ENCODE measurements at places on chromosomes 7 and 10.

GRCh38 chr10:131757285-131758058 lies 143.3 kb upstream of the PPP2R2D start:
- no peak for DNase-seq

GRCh38 chr7:44634187-44634838 lies 27.9 kb downstream of the OGDH start:
- DNase-seq = no peak

- no peak for DNase-seq
Observed at GRCh38 chr10:58513188-58514110, 777 bp downstream of the BICC1 start.

GRCh38 chr10:121127151-121127906 lies 276.2 kb downstream of the WDR11 start:
- DNase-seq = no peak

- DNase-seq = no peak
Observed at GRCh38 chr7:147432079-147432478, 1158.5 kb upstream of the C7orf33 start.

DNA sequence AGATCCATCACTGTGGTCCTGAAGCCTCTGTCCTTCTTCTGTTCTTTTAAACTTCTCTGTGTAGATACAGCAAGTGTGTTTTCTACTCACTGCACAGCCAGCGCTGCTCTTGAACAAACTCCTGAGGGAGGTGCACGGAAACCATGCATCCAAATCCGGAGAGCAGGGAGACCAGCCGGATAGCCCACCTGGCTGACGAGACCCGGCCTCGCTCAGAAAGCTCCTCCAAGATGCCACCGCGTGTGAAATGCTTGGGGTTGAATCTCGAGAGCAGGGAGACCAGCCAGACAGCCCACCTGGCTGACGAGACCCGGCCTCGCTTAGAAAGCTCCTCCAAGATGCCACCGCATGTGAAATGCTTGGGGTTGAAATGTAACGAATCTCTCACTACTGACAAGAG lies 602.0 kb downstream of the PTPRN2 start:
- no peak for DNase-seq

DNA sequence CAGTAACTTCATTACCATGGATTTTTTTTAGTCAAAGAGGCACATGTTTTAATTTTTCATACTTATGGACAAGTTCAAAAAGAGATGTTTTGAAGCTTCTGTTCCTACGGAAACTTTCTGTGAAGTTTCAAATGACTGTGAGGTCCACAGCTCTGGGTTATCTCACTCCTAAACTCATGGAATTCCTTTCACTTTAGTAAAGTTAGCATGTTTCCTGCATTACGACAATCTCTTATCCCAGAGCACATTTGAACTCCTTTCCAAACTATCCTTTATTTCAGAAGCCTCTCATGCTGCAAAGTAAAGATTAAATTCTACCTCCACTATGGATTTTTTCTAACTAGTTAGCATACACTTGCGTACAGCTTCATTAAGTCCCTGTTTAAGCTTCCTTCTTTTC lies 15.3 kb upstream of the ADD3 start:
- DNase-seq = no peak

DNA sequence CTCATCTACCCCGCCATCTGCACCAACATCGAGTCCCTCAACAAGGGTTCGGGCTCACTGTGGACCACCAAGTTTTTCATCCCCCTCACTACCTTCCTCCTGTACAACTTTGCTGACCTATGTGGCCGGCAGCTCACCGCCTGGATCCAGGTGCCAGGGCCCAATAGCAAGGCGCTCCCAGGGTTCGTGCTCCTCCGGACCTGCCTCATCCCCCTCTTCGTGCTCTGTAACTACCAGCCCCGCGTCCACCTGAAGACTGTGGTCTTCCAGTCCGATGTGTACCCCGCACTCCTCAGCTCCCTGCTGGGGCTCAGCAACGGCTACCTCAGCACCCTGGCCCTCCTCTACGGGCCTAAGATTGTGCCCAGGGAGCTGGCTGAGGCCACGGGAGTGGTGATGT lies 34.6 kb upstream of the CDH23 start:
- no peak for DNase-seq

- no peak for DNase-seq
Observed at GRCh38 chr10:18214691-18215563, 74.7 kb downstream of the CACNB2 start.

- DNase-seq = no peak
Observed at GRCh38 chr10:104080762-104081161, 4.9 kb downstream of the COL17A1 start.

DNA sequence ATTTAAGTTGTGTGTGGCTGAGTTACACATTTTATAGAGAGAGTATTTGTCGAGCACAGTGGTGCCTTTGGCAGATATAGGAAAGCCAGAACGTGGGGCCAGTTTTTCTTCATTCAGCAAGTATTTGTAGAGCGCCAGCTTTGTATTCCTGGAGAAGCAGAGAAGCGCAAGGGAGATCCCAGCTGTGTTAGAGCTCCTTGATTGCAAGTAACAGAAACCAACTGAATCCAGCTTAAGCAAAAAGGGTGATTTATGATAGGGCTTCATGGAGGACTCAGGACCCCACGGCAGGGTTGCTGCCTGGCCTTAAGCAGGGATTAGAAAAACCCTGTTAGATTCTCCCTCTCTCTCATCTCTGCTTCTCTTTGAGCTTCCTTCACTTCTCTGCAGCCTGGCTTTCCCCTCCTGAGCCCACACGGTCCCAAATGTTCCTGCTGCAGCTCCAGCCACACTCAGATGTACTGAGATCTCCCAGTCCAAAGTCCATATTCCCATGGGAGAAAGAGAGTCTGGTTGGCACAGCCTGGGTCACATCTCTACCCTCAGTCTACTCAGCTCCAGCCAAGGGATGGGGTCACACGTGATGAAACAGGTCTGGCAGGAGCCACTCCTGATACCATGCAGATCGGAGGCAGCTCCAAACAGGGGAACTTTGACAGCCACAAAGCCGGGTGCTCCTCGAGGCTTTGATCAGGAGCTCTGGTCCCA lies 16.7 kb downstream of the UBTD1 start:
- no peak for DNase-seq

DNA sequence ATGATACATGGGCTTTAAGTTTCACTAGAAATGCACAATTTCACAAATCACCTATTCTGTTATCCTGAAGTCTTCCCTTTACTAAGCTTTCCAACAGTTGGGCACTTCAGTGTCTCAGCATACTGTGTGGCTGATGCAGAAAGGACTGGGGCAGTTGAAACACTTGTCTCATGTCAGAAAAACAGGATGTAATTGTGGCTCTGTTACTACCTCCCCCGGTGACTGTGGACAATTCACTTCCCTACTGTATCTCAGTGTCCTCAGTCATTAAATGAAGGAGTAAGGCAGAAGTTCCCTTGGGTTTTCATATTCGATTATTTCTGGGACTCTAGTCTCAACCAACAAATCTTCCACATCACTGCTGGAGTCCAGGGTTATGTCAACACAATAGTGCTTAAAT lies 17.9 kb downstream of the ANKRD22 start:
- DNase-seq = no peak

- DNase-seq = no peak
Observed at GRCh38 chr10:5658871-5659618, 7.3 kb downstream of the ASB13 start.

DNA sequence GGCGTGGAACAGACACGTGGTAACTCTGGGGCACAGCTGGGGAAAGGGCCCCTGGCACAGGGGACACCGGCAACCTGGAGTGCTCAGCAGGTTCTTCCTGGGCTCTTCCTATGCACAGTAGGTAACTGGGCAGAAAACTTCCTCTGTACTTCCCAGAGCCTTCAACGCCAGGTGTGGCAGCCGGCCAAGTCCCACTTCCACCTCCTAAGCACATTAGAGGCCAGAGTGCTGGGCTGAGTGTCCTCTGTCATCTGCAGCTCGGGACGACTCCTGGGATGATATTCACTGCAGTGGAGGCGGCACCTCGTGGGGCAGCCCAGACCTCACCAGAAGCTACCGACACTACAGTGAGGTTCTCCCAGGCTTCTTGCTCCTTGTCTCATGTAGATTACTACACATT lies 114.5 kb downstream of the LARP4B start:
- DNase-seq = no peak

DNA sequence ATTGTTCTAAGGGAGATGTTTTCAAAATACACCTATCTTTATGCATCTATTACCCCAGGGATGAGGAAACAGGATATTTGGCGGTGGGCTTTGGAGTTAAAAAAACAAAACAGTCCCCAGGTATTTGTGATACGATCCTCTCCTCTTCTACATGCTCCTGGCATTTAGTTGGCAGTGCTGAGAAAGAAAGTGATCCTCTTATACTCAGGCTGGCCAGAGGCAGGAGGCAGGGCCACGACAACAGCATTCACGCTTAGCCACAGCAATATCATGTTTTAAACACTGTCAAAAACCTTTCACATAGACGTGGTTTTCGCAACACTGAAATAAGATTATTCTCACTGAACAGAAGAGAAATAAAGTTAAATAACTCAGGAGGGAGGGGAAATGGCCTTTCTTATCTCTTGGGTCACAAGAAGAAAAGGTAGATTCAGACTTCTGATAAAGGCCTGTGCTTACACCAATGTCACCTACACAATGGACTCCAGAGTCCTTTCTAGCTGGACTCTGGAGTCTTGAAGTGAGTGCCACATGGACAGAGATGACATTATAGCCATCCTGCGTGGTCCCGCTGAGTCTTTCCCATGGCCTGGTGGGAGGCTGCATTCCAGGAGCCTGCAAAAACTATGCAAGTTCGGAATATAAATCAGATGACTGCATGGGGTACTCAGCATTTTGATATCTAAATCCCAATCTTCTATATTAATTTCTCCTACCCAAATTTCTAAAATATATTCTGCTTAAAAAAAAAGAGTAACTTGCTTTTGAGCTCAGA lies 88.7 kb downstream of the PIP4K2A start:
- DNase-seq = no peak

GRCh38 chr7:118305671-118306070 lies 81.2 kb downstream of the ANKRD7 start:
- no peak for DNase-seq

DNA sequence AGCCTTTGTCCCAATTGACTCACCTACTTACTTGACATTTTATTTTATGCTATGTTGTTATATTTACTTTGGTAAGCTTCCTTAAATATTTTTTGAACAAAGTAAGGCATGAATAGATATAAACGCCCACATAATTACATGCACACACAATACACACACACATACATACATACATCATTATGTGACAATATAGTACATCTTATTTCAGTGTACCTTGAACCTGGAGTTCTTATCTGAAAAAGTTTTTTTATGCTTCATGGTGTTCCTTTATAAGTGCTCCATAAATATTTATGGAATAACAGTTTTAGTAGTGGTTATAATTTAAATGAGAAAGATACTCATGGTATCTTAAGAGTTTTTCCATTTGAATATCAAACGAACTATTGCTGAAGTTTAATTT lies 102.8 kb upstream of the MTPN start:
- no peak for DNase-seq

- DNase-seq = no peak
Observed at GRCh38 chr10:22320591-22321155, at the start of gene BMI1. TSS of gene BMI1 (plus strand) at chr10:22321099. CDS start at chr10:22326450, 5,351 bp downstream.

GRCh38 chr7:11742496-11742895 lies 89.5 kb downstream of the THSD7A start:
- no peak for DNase-seq

DNA sequence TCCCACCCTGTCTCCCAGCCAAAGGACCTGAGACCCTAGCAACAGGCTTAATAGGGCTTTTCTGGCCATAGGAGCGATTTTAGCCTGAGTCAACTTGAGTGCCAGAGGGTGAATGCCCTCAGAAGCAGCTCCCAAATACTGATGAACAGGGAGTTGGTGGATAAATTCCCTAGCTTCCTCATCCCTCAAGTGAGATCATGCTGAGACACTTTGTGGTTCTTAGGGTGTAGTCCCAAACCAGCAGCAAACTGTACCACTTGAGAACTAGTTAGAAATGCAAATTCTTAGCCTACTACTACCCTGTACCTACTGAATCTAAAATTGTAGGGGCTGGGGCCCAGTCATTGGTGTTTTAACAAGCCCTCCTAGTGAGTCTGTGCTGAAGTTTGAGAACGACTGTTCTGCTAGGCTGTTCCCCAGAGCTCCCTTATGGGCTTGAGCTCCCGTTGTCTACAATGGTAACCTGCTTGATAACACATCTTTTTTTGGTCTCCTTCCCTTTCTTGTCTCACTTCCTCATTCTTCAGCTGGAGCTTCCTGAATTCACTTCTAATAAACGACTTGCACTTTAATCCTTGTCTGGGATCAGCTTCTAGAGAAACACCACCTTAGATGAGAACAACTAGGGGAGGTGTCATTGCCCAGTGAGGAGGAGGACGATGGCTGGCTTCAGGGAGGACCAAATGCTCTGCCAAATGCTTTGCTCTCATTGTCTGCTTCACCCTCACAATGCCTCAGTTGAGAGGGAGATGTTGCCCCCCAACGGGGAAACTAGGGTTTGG lies 18.2 kb upstream of the CDH23 start:
- no peak for DNase-seq

DNA sequence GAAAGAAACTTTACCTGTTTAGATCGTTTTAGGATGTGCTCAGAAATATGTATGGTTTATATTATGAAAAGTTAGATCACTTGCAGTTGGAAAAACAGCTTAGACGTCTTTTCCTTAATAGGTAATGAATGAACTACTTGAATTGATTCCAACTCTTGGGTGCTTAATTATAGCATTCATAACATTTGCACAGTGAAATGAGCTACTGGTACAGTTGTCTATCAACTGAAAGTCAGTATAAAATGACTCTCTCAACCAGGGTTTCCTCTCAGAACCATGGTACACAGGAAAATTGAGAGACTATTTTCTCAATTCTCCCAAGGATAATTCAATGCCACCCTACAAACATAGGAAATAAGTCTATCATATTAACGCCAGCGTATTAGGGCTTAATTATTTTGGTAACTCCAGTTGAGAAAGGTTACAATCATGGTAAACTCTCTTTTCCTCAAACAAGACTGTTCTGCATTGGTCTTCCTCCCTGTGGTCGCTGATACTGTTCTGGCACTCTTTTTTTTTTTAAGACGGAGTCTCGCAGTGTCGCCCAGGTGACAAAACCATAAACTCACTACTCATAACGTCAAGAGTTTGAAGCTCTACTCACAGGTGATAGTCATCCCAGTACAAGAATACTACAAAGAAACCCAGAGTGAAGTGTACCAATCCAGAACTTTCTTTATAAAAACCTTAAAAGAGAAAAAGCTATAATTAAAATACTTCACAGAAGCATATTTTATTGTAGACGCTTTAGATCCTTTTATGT lies 2.0 kb downstream of the ANLN start:
- DNase-seq = no peak

DNA sequence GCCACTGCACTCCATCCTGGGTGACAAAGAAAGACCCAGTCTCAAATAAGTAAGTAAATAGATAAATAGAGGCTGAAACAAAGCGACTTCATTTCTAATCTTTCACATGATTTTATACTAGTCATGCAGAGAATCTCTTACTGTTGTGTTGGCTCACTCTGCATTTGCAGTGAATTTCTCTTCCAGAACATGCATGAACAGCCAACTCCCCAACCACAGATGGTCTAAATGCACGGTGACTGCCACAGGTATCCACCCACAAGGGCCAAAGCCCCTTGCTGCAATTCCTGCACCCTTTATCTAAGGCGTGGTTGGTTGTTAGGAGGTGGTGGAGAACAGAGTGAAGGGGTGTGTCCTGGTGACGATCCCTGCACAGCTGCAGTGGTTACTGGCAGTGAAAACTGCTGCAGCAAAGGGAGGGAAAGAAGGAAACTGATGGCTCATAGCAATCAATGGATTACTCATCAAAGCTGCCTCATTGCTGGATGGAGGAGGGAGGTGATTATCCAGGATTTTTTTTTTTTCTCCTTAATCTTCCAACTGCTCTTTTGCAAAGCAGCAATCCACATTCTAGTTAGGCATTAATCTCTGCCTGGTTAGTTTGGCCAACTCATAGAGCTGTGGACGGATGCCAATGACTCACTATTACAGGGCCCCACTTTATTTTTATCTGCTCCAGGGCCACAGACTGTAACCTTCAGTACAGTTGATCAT lies 50.6 kb downstream of the PRTFDC1 start:
- DNase-seq = no peak
